ENCODE measurements at places on chromosomes 3 and 15.

GRCh38 chr3:132553826-132554225 is 43.2 kb upstream of the ACKR4 start:
- H3K36me3 ChIP-seq, result no peaks in the 10 kb centered on the region
- H3K4me1 ChIP-seq, result peaks cover 8% of the 10 kb centered on the region
- H3K27ac ChIP-seq, result no peak overlapping the region
- no peak overlapping the region for H3K4me3 ChIP-seq
- no peaks in the 10 kb centered on the region for H3K27me3 ChIP-seq

GRCh38 chr3:160400702-160401150 is 1.3 kb downstream of the SMC4 start:
- peaks cover 41% of the 10 kb centered on the region for H3K4me1 ChIP-seq
- H3K27me3 ChIP-seq, result no peaks in the 10 kb centered on the region
- peak; percentile 23 for DNase-seq
- H3K36me3 ChIP-seq, result peaks cover 10% of the 10 kb centered on the region

DNA sequence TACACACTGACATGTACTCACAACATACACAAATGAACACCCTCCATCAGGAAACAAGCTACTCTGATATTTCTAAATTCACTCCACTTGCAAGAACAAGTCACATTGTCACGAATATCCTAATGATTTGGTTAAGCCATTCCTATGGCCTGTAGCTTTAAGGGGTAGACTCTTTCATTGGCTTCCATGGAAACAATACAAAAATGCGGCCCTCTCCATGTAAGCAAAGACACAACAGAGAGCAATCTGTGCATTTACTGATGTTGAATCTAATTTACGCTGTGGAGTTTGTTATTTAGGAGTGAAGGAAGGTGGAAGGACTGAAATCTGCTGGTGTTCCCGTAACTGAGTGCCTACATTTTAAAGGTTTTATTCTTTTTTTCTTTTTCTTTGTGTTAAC is 114.5 kb downstream of the FMN1 start:
- H3K4me3 ChIP-seq, result no peak overlapping the region
- no peaks in the 10 kb centered on the region for H3K4me1 ChIP-seq
- H3K36me3 ChIP-seq, result no peaks in the 10 kb centered on the region
- no peak for DNase-seq

GRCh38 chr3:51379746-51380455 is 5.2 kb upstream of the MANF start:
- H3K4me3 ChIP-seq, result no peak overlapping the region
- no peaks in the 10 kb centered on the region for H3K36me3 ChIP-seq
- H3K27me3 ChIP-seq, result peaks cover 28% of the 10 kb centered on the region
- DNase-seq, result no peak

- no peak for DNase-seq
- H3K4me1 ChIP-seq, result peaks cover 18% of the 10 kb centered on the region
- no peaks in the 10 kb centered on the region for H3K27me3 ChIP-seq
- H3K4me3 ChIP-seq, result peak overlapping the region; percentile 83
Measured at GRCh38 chr3:51968170-51968775, 1.0 kb upstream of the PCBP4 start.

- H3K36me3 ChIP-seq, result no peaks in the 10 kb centered on the region
- no peak overlapping the region for H3K27ac ChIP-seq
- no peak overlapping the region for H3K4me3 ChIP-seq
- H3K27me3 ChIP-seq, result no peaks in the 10 kb centered on the region
Measured at GRCh38 chr3:184003187-184003967, 14.3 kb downstream of the ABCC5 start.

DNA sequence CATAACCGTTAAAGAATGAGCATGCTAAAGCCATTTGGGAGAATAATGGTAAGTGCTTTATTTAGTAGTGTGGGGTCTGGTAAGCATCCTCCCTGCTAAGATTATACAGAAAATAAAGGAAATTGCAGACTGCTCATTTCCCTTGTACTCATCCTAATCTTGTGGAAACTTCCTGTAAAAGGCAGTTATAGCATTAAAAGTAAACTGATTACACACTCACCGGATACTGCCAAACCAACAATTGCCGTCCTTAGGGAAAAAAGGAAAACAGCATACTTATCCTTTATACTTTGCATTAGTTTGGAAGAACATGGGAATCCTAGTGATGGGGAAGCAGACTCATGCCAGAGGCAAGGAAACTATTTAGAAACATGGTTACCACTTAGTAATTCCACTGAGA is 5.3 kb upstream of the SPRED1 start:
- no peak overlapping the region for H3K27ac ChIP-seq
- no peak for DNase-seq
- H3K36me3 ChIP-seq, result no peaks in the 10 kb centered on the region
- H3K4me1 ChIP-seq, result peaks cover 9% of the 10 kb centered on the region
- H3K27me3 ChIP-seq, result peaks cover 17% of the 10 kb centered on the region

GRCh38 chr3:66644549-66644948 is 143.7 kb upstream of the LRIG1 start:
- peaks cover 4% of the 10 kb centered on the region for H3K4me1 ChIP-seq
- DNase-seq, result no peak
- H3K27me3 ChIP-seq, result peaks cover 7% of the 10 kb centered on the region
- no peak overlapping the region for H3K4me3 ChIP-seq
- no peak overlapping the region for H3K27ac ChIP-seq
- no peaks in the 10 kb centered on the region for H3K36me3 ChIP-seq

GRCh38 chr3:196995646-196996355 is 27.2 kb upstream of the PIGZ start:
- no peak overlapping the region for H3K4me3 ChIP-seq
- no peaks in the 10 kb centered on the region for H3K36me3 ChIP-seq
- DNase-seq, result no peak

DNA sequence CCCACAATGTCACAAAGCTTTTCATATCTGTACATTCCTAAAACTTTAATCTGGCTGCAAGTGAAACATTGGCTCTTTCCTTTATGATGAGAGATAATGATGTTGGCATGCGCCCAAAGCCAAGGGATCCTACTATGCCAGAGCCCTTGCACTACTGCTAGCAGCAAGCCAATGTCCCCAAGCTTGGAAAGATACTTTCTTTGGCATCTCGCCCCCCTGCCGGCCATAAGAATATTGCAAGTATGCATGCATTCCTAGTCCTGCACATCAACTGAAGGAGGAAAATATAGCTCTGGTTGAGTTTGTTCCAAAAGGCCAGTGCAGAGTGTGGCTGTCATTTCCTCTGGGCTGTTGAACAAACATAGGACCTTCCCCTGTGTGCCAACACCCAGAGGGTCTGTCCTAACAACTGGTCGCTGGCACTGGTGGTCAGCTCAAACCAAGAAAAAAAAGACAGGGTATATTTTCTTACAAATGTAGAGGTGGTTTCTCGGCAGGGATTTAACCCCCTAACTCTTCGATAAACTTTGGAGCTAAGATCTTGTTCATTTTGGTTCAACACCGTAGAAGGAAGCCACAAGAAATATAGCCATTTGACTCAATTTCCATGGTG is 120.9 kb upstream of the ZBED2 start:
- peaks cover 3% of the 10 kb centered on the region for H3K4me1 ChIP-seq
- H3K27me3 ChIP-seq, result no peaks in the 10 kb centered on the region

DNA sequence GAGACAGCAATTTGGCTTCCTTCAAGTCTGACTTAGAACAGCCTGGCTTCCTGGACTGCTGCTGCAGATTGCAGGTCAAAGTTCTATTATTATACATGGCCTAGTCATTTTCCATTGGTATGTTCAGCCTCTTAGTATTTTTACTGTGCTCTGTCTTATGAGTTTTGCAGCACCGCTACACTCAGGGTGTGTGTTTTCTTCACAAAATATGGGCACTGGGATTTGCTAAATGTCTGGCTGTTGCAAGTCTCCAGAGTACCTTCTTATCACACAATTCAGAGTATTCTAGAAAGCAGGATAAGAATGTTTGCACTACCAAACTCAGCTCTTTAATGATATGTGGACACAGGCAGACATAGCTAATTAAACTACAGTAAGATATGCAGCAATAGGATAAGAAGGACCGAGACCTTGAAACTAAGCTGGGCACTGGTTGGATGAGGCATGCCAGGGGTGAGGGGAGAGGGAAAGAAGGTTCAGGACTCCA is 203.0 kb upstream of the PDZRN3 start:
- H3K27ac ChIP-seq, result no peak overlapping the region
- H3K4me1 ChIP-seq, result no peaks in the 10 kb centered on the region
- H3K36me3 ChIP-seq, result no peaks in the 10 kb centered on the region
- DNase-seq, result no peak
- no peaks in the 10 kb centered on the region for H3K27me3 ChIP-seq

- H3K27ac ChIP-seq, result no peak overlapping the region
- H3K36me3 ChIP-seq, result peaks cover 14% of the 10 kb centered on the region
- peak overlapping the region; percentile 47 for H3K4me3 ChIP-seq
- no peak for DNase-seq
- H3K4me1 ChIP-seq, result peaks cover 37% of the 10 kb centered on the region
Measured at GRCh38 chr15:92887869-92888268, 12.3 kb upstream of the CHD2 start.

DNA sequence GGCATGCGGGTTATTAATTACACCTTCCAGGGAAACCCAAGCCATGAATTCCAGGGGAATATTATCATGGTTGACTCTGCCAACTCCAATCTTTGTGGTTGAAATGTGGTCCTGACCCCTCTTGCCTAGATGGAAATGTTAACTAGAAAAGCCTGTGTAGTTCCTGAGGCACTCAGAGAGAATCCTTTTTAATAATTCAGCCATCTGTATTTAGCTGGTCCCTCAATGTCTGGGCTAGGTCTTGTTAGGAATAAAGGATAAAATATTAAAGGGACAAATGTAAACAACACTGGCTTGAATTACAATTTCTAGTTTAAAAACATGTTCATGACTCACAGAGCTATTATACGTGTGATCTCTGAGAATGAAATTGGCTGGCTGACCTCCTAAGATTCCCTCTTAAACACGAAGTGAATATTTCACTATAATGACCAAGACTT is 435.2 kb upstream of the SUCLG2 start:
- no peaks in the 10 kb centered on the region for H3K4me1 ChIP-seq
- H3K27ac ChIP-seq, result no peak overlapping the region
- no peak overlapping the region for H3K4me3 ChIP-seq
- no peaks in the 10 kb centered on the region for H3K36me3 ChIP-seq

Measured in naive B cell (primary cell).